NCI-H1436 treated with DMSO at 0.1 percent for 48 hours (cell line): ENCODE measurements at places on chromosomes 3 and 15.
A peak's percentile ranks its signal among the peaks of the same experiment; 100 is the strongest.

DNA sequence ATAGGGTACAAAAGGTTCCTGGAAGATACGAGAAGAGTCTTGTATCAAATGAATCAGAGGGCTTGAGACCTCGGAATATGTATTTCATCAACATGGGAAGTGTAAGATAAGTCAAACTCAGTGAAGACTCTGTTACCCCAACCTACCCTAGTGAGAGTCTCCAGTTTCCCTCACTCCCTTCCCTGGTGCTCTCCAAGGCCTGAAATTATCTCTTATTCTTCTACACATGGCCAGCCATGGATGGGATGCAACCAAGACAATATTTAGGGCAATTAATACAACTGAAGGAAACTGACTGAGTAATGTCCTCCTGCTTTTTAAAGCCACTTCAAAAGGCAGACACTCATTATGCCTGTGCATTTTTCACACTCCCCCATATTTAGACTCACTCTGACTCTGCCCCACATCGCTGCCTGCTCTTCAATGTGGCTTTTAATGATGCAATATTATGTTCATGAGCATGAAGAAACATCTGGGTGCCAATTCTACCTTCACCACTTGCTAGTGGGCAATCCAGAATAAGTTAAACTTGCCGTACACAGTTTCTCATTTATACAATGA lies 137.1 kb upstream of the THBS1 start:
- DNase-seq: no peak

GRCh38 chr15:77126529-77127326 lies 55.8 kb upstream of the TSPAN3 start:
- DNase-seq: no peak

- no peak for DNase-seq
These were observed 22.7 kb downstream of the ABI3BP start for GRCh38 chr3:100970477-100970990.

- no peak for DNase-seq
These were observed 695.8 kb downstream of the TUSC7 start for GRCh38 chr3:117405359-117405758.

DNA sequence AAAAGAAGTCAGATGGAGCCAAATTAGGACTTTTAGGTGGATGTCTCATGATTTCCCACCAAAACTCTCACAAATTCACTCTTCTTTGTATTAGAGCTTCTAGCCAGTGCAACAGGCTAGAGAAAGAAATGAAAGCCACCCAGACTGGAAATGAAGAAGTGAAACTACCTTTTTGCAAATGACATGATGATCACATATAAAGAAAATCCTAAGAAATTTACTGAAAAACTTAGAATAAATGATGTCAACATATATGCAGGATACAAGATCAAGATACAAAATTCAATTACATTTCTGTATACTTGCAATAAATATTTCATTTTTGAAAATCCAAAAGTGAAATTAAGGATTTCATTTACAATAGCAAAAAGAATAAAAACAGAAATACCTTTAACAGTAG lies 110.8 kb downstream of the LRIG1 start:
- DNase-seq: no peak

DNA sequence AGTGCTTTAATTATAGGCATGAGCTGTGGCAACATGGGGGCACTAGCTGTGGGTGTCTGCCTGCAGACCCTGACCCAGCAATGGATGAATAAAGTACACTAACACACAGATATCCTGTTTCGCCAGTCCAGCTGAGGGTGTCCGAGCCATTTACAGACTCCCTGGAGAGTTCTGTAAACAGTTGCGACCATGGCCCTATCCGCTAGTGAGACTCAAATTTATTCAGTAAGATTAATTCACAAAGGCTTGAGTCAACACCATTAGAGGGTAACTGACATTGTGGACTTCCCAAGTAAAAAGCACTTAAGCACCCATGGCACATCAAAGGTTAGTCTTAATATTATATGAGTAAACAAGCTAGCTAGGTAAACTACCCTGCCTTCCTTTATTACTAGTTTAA lies 161.6 kb downstream of the TBL1XR1 start:
- DNase-seq: peak; percentile 36

GRCh38 chr15:34456658-34457057 lies 19.1 kb upstream of the GOLGA8A start:
- no peak for DNase-seq

- DNase-seq: no peak
These were observed 400.4 kb downstream of the TIGIT start for GRCh38 chr3:114694251-114694650.

- no peak for DNase-seq
These were observed 283.9 kb downstream of the GRM7 start for GRCh38 chr3:7144697-7145308.

DNA sequence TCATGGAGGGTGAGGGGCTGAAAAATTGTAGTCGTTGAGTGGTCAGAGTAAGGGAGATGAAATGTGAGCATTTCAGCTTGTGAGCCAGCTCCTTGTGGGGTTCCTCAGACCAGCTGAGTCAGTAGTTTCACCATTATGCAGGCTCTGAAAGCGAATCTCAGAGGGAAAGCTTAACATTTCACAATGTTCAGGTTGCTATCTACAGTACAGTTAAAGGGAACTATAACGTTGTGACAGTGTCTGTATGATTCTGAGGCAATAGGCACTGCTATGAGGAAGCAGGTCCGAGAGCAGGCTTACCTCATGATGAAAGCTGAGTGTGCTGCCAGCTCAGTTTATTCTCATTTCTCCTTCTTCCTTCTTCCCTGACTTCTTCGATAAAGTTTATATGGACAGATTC lies 469.6 kb downstream of the EDEM1 start:
- no peak for DNase-seq

- no peak for DNase-seq
These were observed 67.6 kb downstream of the FNDC3B start for GRCh38 chr3:172106989-172107388.

DNA sequence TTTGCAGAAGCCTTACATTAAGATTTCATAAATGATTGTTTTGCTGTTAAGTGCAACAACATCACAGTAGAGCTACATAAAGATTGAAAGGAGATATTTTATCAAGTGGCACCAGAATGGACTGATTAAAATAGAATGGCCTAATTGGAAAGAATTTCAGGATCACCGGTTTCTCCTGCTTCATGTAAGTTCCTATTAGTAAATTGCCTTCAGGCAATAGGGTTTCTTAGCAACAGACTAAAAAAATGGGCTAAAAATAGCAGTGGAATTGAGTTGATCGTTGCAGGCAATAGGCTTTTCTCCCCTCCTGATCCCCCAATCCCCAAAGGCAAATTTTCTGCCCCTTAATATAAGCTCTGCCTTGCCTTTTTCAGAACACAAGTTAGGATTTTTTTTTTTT lies 917 bp downstream of the LNP1 start:
- peak; percentile 27 for DNase-seq

GRCh38 chr3:177431525-177432176 lies 234.4 kb upstream of the TBL1XR1 start:
- peak; percentile 76 for DNase-seq

DNA sequence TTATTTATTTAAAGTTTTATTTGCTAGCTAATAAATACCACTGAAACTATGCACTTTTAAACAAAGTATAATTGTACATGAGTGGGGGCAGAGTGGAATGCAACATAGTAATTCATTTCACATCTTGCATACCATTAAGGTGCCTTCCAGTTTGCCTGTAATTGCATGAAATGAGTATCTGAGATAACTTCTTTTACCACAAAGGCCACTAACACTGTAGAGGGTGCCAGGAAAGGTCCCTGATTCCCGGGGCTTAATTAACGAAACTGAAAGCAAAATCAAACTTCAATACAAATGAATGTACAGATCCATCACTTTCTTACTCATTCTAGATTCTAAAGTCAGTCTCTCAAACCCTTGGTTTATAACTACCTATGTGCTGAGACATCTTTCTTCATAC lies 2.1 kb downstream of the CD47 start:
- no peak for DNase-seq

DNA sequence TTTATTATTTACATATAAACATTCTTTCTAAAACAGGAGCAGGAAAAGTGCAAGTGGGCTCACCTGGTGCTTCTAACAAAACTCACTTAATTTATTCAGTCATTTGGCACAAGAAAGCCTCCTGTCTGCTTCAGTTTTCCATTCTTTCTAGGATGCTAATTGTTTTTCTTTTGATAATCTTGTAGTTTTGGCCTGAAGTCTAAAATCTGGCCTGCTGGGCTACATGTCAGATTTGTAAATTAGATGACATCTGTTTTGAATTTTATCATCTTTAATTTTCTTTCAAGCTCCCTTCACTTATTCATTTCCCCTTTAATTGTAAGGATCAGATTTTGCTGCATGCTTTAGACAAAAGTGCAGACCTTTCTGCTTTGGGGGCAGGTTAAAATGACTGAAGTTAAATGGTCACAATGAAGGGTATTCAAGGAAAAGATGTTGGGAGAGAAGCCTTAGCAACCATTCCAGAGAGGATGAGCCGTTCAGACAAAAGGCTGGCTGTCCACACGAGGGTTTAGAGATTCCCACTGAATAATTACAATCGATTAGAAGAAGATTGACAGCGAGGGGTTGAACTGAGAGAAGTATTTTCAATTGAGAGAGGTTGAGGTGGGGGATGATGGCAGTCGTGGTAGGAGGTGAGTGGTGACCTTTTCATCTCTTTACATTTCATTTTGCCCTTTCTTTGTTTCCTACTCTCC lies 59.9 kb upstream of the PTX3 start:
- DNase-seq: no peak

DNA sequence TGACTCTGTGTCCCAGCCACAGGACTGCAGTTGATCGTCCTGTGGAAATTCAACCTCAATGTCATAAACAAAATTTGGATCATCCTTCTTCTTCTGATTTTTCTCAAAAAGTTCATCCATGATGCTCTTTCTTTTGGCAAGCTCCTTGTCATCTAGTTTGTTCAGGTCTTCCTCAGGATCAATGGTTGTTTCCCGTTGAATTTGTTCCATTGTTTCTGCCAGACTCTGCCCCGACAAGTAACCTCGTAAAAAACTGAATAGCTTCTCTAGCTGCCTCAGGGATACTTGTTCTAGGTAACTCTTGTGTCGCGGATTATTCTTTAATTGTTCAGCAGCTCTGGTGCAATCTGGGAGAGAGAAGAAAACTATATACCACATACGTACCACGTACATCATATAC lies 4.5 kb downstream of the CEP19 start:
- DNase-seq: no peak
